Memory B cell (primary cell): ENCODE measurements at places on chromosomes 11 and 22.

DNA sequence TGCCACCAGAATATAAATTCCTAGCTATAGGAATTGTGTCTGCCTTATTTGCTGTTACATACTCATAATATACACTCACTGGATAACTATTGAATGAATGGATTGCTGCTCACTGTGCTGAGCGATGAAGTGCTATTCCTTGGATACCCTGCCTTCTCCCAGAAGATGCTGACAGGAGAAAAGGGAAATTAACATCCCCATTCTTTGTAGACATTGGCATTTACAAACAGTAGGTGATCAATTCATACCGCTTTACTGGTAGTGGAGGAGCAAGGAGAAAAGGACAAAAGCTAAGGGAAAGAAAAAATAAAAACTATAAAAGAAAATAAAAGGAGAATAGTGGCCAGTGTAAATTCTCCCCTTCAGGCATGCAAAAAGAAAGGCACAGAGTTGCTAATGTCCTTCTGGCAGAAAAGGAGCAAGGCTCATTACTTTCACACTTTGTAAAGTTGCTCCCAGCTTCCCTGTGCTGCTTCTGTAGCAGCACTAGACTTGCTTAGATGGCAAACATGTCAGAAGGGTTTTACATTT lies 183.0 kb downstream of the LUZP2 start:
- no peak for DNase-seq

DNA sequence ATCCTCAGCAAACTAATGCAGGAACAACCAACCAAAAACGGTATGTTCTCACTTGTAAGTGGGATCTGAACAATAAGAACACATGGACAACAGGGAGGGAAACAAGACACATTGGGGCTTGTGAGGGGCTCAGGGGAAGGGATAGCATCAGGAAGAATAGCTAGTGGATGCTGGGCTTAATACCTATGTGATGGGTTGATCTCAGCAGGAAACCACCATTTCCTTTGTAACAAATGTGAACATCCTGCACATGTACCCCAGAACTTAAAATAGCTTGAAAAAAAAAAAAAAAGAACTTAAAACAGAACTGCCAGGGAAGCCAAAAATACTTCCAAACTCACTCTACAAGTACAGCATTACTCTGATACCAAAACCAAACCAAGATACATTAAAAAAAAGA lies 33.8 kb downstream of the CASP4 start:
- no peak for DNase-seq

GRCh38 chr11:118910309-118911112 lies 15.2 kb downstream of the BCL9L start:
- DNase-seq, result no peak

GRCh38 chr11:1307163-1307870 lies 2.1 kb downstream of the TOLLIP start:
- no peak for DNase-seq

- DNase-seq, result peak; percentile 72
These were observed 12.2 kb upstream of the MFNG start for GRCh38 chr22:37498289-37498909.

GRCh38 chr22:44999687-45000086 lies 10.1 kb downstream of the PHF21B start:
- DNase-seq, result no peak

- DNase-seq, result no peak
These were observed 115.9 kb downstream of the C11orf65 start for GRCh38 chr11:108351468-108351867.

DNA sequence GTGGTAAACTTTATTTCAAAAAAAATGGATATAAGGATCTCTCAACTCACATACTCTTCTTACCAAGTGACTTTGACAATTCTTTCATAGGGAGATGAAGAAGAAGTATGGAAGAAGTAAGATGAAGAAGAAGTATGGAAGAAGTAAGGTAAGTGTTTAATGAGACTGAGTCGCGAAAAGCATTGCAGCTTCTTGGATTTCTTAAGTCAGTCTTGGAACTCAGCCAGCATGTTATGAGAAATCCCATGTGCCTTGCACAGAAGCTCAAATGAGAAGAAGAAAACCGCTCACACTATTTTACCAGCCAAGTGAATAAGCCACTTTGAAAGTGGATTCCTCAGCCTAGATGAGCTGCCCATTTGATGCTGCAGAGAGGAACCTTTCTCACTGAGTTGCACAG lies 332.0 kb upstream of the CCDC179 start:
- no peak for DNase-seq

- DNase-seq, result peak; percentile 66
These were observed at the start of gene BMAL1 for GRCh38 chr11:13277768-13278608. BMAL1 (plus strand) TSS chr11:13277790; CDS start chr11:13354309, 76,519 bp downstream.

DNA sequence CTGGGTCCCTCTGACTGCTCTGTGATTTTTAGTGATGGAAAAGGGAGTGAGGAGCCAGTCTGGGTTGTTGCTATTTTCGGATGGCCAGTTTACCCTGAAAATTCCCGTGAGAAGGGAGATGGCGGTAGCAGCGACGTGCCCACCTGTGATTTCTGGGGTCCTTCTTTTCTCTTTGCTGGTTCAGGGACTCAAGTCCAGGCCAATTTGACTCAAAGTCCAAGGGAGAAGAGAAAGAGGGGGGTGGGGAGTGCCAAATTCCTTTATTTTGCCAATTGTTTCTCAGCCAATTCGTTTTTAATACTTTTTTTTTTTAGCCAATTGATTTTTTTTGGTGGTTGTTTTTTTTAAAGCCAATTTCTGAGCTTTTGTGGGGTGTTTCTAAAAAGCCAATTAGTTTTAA lies 6.9 kb downstream of the IGF2 start:
- no peak for DNase-seq

- no peak for DNase-seq
These were observed 14.6 kb upstream of the NAP1L4 start for GRCh38 chr11:3006505-3007260.

- DNase-seq, result no peak
These were observed 4.8 kb downstream of the PAX6 start for GRCh38 chr11:31806186-31806927.

DNA sequence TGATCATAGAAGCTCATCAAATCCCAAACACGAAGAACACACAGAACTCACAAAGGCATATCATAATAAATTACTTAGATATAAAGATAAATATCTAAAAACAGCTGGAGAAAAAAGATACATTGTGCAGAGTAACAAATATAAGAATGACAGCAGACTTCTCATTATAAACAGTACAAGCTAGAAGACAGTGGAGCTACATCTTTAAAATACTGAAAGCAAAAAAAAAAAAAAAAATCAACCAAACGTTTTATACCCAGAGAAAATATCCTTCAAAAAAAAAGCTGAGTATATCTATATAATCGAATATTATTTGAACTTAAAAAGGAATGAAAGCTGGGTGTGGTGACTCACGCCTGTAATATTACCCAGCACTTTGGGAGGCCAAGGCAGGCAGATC lies 90.0 kb downstream of the SBF2 start:
- no peak for DNase-seq
